Osteoblast (primary cell): ENCODE measurements at places on chromosomes 3 and 15. TPM values are rescaled to one million over a fixed set of nuclear protein-coding genes. Genes with fewer than 3 reads are reported as not detected.
A peak's percentile ranks its signal among the peaks of the same experiment; 100 is the strongest.

GRCh38 chr3:25479727-25480010 is 51.6 kb downstream of the RARB start:
- no peak overlapping the region for H3K4me3 ChIP-seq
- peaks cover 33% of the 10 kb centered on the region for H3K4me1 ChIP-seq
- DNase-seq: no peak

- H3K36me3 ChIP-seq: no peaks in the 10 kb centered on the region
- H3K4me3 ChIP-seq: no peak overlapping the region
- H3K27me3 ChIP-seq: no peaks in the 10 kb centered on the region
Observed at GRCh38 chr3:7874116-7874515, 627.5 kb upstream of the LMCD1 start.

GRCh38 chr3:151204530-151205402 is 1.8 kb upstream of the GPR171 start:
- H3K27ac ChIP-seq: no peak overlapping the region
- H3K27me3 ChIP-seq: no peaks in the 10 kb centered on the region
- no peak overlapping the region for H3K4me3 ChIP-seq
- H3K4me1 ChIP-seq: no peaks in the 10 kb centered on the region
- no peaks in the 10 kb centered on the region for H3K36me3 ChIP-seq

DNA sequence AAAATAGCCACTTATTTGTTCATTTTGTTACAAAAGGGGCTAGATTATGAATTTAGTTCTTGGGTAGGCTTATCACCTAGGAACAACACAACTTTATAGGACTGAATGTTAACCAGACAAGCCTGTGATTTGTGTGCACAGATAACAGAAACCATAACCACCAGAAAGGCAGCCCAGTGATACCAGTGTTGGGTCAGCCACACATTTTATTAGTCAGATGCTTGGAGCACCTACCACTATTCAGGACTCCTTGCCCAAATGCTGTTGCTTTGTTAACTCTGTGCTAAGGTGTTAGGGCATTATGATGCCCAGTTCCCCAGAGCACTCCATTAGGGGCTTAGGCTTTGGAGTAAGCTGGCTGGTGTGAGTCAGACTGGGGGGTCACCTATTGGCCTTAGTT is 22.5 kb downstream of the PLCL2 start:
- H3K4me3 ChIP-seq: no peak overlapping the region
- no peak for DNase-seq
- H3K27me3 ChIP-seq: no peaks in the 10 kb centered on the region
- H3K27ac ChIP-seq: no peak overlapping the region

GRCh38 chr3:107025961-107026360 is 351.3 kb upstream of the CCDC54 start:
- no peaks in the 10 kb centered on the region for H3K27me3 ChIP-seq
- H3K4me3 ChIP-seq: no peak overlapping the region
- DNase-seq: no peak
- no peaks in the 10 kb centered on the region for H3K36me3 ChIP-seq
- H3K27ac ChIP-seq: no peak overlapping the region
- no peaks in the 10 kb centered on the region for H3K4me1 ChIP-seq

DNA sequence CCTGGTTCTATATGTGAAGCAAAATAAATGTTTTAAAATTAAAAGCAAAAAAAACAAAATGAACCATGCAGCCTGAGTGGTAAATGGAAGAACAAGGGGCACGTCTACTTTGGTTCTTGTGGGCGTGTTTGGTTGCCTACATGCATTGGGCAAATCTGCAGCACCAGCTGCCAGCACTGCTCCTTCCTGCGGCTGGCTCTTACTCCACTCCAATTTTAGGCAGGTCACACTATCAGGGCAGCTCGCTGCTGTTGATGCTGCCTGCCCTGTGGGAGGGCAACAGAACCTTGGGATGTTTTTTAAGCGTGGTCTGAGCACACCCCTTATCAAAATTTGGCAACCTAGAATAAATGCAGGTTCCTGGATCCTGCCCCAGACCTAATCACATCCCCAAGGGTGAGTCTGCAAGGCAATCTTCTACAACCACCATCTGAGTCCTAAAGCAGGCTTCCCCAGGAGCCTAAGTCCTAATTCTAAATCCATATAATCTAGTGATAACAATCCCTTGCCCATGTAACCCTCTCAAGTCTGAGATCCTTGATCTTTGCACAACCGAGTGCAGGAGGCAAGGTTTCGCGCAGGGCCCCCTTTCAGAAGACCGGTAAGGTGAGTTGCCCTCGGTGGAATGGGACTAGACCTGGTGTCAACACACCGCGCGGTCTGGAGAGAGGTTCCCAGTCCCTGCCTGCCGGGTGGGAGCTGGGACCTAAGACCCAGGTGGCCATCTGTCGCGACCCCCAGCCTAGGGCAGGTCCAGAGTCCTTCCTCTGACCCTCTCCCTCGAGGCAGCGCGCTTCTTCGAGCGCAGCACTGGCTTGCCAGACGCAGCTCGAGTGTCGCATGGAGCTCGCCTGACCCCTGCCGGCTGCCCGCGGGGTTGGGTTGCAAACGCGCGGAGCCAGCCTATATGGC is 15.9 kb downstream of the IVD start:
- no peaks in the 10 kb centered on the region for H3K27me3 ChIP-seq
- peak; percentile 97 for DNase-seq
- no peak overlapping the region for H3K27ac ChIP-seq
- peaks cover 9% of the 10 kb centered on the region for H3K4me1 ChIP-seq
- H3K36me3 ChIP-seq: peaks cover 13% of the 10 kb centered on the region

DNA sequence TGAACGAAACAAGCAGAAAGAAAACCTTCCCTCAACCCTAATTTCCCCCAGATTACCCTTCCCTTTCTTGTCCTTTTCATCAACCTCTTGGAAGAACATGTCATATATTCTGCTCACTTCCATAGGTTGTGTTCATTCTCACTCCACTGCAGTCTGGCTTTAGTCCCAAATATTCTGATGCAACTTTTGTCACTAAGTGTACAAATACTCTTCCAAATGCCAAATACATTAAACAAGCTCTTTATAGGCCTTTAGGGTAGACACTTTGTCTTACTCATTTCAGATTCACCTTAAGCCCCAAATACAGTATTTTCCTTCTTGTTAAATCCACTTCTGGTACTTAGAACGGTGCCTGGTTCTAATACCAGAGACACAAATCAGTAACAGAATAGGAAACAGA is 406.5 kb upstream of the CDIN1 start:
- H3K27me3 ChIP-seq: no peaks in the 10 kb centered on the region
- H3K27ac ChIP-seq: no peak overlapping the region
- no peak for DNase-seq
- no peak overlapping the region for H3K4me3 ChIP-seq
- no peaks in the 10 kb centered on the region for H3K36me3 ChIP-seq

DNA sequence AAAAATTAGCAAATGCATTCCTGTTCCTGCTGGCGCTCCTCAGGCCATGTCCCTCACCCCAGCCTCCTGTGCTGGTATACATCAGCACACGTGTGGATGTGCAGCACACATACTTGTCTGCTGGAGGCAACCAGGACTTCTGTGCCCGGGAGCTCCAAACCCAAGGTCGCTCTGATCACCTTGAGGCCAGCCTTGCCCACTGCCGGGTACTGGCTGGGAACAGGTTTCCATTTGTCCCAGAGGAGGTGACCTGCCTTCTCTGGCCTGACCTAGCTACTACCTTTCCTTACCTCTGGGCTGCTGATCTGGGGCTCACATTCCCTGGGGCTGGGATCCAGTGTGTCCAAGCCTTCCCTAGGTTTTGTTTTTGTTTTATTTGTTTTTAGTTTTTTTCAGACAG is 12.1 kb downstream of the PRKCD start:
- H3K27me3 ChIP-seq: no peaks in the 10 kb centered on the region
- peaks cover 13% of the 10 kb centered on the region for H3K4me1 ChIP-seq
- H3K27ac ChIP-seq: no peak overlapping the region
- H3K4me3 ChIP-seq: no peak overlapping the region
- DNase-seq: peak; percentile 56
- no peaks in the 10 kb centered on the region for H3K36me3 ChIP-seq

GRCh38 chr3:129123314-129124060 is 1.9 kb upstream of the RAB43 start:
- peaks cover under 1% of the 10 kb centered on the region for H3K36me3 ChIP-seq
- H3K27ac ChIP-seq: no peak overlapping the region
- no peaks in the 10 kb centered on the region for H3K27me3 ChIP-seq
- peak; percentile 83 for DNase-seq
- H3K4me3 ChIP-seq: no peak overlapping the region
- H3K4me1 ChIP-seq: peaks cover 18% of the 10 kb centered on the region

DNA sequence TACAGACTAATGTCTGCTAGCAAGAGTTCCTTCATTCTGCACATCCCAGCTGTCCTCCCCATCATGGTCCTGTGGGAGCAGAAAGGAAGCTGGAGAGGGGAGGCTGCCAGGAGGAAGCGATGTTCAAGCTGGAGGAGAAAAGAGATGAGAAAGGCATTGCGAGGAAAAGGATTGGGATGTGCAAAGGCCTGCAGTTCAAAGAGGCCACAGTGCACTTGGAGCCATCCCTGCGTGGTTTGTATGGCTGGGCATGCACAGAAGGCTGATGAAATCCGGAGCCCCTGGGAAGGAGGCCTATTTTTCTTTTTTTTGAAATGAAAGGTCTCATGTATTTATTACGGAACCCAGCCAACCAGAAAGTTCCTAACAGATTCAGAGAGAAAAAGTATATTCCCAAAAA is 22.8 kb downstream of the AMOTL2 start:
- no peak overlapping the region for H3K27ac ChIP-seq
- no peak for DNase-seq
- H3K36me3 ChIP-seq: peaks cover 27% of the 10 kb centered on the region
- no peaks in the 10 kb centered on the region for H3K27me3 ChIP-seq
- peaks cover 39% of the 10 kb centered on the region for H3K4me1 ChIP-seq
- no peak overlapping the region for H3K4me3 ChIP-seq

GRCh38 chr3:179528772-179529171 is 34.0 kb upstream of the ACTL6A start:
- no peak overlapping the region for H3K4me3 ChIP-seq
- H3K27ac ChIP-seq: no peak overlapping the region
- DNase-seq: no peak
- H3K27me3 ChIP-seq: no peaks in the 10 kb centered on the region

DNA sequence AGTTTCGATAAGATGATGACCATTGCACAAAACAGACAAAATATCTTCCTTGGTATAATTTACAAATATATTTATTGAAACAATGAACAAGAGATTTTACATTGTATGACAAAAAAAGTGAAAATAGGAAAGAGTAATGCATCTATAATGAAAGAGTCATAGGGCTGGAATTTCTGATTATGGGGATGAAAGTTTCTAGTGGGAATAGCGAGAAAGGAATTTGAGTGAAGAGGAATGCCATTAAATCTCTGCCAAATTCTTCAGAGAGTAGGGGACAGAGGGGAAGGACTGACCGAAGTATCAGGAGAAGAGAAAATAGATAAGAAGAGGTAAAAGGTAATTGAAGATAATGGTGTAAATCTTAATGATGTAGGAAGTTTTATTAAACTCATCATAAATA is 125.4 kb downstream of the VGLL3 start:
- peak; percentile 32 for DNase-seq
- peak overlapping the region; percentile 50 for H3K27ac ChIP-seq
- H3K4me3 ChIP-seq: no peak overlapping the region
- peaks cover 15% of the 10 kb centered on the region for H3K4me1 ChIP-seq

The HTD2 gene
- 6.2 TPM in 2 replicates for total RNA-seq
